ENCODE measurements at places on chromosomes 5 and 9.

DNA sequence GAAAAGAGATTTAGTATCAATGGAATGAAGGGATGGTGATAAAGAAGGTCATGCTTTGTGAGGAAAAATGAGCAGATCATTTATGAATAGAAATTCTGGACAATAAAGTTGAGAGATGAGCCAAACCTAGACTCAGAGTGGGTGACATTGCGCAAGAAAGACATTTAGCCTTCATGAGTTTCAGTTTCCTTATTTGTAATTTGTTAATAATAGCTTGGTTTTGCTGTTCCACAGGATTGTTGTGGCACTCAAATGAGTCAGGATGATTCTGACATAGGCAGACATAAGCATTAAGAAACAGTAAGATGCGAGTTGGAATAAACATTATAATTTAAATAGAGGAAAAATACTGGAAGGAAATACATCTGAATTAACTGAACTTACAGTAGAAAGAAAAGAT is 34.8 kb downstream of the ITGA2 start:
- DNase-seq = no peak

DNA sequence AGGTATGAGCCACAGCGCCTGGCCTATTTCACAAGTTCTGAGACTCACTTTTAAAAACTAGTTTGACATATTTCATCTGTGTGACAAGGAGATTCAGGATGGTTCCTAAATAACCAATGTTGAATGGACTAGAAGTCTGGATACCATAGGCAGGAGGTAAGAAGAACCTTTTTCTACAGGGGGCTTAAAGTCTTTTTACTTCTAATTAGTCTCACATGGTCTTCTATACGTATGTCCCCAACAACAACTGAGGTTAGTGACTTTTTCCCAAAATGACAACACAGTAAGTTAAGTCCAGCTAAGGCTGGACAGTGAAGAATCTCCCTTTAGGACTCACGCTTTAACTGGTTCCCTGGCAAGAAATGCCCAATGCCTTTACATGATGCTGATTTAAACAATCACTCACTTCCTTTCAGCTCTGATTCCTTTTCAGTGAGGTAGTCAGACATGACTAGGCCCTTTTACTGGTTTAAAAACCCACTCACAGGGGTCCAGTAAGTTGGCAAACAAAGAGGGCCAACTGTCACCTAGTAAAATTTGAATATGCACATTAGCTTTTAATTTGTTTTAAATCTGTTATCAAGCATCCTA is 12.1 kb upstream of the HAUS6 start:
- no peak for DNase-seq

DNA sequence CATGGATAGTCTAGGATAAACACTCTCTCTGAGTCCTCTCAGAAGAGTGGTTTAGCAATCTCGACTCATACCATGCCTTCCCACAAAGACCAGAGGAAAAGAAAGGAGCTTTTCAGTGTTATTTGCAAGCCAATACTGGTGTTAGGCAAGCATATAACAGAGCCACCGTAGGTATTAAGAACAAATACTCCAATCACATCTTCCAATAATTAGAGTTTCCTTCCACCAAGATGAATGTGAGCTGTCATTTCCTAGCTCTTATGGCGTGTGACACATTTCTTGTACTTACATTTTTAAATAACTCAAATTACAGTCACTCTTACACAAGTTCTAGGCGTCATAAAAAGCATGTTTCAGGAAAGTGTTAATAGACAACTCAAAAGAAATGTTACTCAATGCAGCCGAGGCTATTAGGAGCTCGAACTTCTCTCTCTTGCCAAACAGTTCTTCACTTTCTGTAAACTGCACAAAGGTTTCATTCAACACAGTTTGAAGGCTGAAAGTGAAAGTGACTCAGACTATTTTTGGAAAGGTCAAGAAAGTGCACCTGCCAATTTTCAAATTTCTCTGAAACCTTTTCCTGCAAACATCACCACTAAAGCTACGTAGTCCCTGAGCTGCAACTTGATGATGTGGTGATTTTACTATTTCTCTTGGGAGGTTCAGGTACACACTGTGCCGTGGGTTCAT is 153.8 kb downstream of the AUH start:
- DNase-seq = no peak

DNA sequence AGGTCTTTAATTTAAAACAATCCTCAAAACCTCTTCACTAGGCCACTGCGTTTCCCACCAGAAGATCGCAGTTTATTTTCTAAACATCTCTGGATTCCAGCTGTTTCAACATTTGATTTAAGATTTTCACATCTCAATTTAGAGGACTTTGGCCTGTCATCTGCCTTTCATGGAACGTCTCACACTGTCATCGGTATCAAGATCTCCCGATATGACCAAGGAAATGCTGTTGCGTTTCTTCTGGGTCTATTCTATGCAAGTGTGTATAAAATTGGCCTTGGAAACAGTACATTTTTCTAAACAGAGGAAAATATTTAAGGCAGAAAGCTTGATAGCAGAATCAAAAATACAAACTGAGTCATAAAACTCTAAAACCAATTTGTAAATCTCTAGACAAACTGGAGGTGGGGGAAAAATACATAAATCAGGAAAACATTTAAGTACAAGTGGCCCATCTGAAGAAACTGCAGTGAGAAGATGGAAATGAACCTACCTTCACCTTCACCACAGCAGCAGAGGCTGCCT is 53.6 kb upstream of the SIMC1 start:
- no peak for DNase-seq

DNA sequence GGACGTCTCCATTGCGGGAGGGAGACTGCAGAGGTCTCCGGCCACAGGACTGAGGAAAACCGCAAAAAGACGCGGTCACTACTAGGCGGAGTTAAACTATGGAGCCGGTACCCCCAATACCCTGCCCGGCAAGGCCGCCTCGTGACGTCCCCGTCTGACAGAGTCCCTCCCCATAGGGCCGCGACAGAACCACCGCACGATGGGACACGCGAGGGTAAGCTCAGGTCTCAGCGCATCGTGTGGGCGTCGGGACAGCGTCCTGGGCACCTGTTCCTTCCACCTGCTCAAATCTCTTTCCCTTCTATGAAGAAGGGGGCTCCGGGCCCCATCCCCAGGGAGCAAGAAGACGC is 35.2 kb upstream of the GLDC start:
- no peak for DNase-seq

- no peak for DNase-seq
Measured at GRCh38 chr9:34507556-34507955, 15.2 kb downstream of the ENHO start.

DNA sequence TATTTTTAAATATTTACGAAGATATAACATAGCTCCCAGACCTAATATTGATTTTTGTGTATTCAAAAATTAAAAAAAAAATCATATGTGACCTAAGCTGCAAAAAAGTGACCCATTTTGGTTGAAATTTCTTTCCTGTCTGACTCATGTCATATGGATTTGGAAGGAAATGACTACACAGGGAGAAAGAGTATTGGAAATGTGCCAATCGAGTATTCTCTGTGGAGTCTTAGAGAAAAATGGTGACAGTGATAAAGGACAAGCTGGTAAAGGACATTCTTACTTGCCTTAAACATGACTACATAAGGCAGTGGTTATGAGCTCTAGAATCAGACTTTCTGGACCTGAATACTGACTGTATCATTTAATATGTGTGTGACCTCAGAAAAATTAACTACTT is 262.9 kb upstream of the PTPRD start:
- no peak for DNase-seq

GRCh38 chr9:129929496-129930125 is 94.4 kb downstream of the USP20 start:
- DNase-seq = no peak

DNA sequence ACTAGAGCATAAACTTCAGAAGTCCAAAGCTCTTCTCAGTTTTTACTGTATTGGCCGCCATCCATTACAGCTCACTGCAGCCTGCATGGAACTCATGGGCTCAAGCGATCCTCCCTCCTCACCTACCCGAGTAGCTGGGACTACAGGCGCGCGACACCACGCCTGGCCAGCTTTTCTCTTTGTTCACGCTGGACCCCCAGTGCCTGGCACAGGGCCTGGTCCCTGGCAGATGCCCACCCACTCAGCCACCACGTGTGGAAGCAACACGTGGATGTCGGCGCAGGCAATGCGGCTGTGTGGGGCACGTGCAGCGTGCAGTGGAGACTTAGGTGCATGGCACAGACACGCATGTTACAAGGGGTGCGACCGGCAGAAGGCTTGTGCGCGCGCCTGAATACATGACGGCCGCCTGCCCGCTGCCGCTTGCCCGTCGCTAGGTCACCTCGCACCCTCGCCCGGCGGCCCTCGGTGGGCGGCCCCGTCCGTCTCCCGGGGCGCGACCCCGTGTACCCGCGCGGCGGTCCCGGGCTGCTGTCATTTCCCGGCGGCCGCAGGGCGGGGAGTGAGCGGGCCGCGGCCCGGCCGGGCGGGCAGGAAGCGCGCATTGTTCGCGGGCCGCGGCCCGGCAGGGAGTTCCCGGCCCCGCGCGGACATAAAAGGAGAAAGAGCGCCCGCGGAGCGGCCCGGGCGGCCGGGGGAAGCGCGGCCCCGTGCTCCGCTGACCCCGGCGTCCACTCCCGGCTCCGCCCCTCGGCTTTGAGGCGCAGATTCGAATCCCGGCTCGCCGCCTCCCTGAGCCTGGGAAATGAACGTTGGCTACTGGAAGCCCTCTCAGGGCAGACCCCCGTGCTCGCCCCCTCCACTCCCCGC is 24.1 kb upstream of the PTGS1 start:
- DNase-seq = peak; percentile 48

GRCh38 chr9:6910032-6910431 is 152.3 kb downstream of the KDM4C start:
- no peak for DNase-seq

DNA sequence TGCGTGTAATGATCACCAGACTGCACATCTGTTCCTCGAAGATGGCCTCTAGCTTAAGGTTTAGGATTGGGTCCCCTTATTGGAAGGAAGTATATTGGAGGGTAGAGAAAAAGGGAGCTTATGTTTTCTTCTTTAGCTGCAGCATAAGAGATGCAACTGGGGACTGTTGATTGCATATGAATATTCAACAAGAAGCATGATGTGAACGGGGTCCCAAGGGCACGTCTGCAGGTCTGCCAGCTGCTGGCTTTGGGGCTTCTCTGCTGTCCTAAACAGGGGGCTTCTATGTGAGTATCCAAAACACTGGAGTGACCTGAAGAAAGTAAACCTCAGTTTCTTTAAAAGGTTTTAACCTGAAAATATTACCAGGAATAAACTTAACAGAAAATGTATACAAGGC is 3.6 kb upstream of the BNIP1 start:
- no peak for DNase-seq

DNA sequence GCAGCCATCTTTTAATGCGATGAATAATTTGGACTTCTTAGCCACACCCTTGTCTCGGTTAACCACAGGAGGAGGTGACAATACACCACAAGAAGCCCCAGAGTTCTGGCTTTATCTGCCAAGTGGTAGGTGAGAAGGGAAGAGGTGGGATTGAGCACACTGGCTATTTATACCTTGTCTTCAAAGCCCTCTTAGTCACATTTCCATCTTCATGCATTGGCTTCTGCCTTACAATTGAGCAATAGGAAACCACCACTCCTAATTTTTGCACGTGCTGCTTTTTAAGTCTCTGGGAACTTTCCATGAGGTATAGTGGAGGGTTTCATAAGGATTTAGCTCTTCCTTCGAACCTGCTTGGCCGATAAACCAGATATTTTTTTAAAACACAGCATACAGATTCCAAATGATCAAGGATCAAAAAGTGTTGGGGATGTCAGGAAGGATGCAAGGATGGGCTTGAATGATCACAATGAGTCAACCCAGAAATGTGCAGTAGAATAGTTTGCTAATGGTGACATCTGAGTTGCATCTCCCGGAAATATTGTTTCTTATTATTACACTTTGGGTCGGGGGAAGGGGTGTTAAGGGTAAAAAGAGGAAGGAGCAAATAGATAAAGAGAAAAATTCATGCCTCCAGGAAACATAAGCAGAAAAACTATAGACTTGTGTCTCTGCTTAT is 25.5 kb downstream of the PLAC8L1 start:
- no peak for DNase-seq

- DNase-seq = no peak
Measured at GRCh38 chr5:179125789-179126505, 65.8 kb downstream of the ZNF354C start.

GRCh38 chr9:104108315-104108714 is 14.2 kb downstream of the SMC2 start:
- DNase-seq = no peak

DNA sequence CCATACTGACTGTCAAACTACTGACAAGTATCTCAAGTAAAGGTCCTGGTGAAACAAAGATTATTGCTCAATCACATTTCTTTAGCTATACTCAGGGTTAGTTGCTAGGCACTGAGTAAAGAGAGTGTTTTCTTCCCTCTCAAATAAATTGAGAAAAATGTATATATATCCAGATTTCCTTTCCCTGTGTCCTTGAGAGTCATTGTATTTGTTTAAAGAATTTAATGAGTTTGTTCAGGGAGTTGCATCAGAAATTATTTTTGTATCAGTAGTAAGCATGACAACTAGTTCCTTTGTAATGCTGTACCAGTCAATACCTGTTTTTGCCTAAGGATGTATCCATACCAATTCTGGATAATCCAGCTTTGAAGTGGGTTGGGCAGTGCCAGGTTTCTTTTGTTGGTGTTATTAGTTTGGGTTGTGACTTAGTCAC is 3.2 kb upstream of the ANKHD1 start:
- DNase-seq = no peak

- no peak for DNase-seq
Measured at GRCh38 chr5:97141539-97141938, 872 bp downstream of the LIX1 start.

- no peak for DNase-seq
Measured at GRCh38 chr5:41156739-41157138, 56.6 kb downstream of the C6 start.

- DNase-seq = no peak
Measured at GRCh38 chr9:19156805-19157204, 29.5 kb upstream of the PLIN2 start.

GRCh38 chr5:131109540-131110255 is 55.4 kb downstream of the HINT1 start:
- no peak for DNase-seq

DNA sequence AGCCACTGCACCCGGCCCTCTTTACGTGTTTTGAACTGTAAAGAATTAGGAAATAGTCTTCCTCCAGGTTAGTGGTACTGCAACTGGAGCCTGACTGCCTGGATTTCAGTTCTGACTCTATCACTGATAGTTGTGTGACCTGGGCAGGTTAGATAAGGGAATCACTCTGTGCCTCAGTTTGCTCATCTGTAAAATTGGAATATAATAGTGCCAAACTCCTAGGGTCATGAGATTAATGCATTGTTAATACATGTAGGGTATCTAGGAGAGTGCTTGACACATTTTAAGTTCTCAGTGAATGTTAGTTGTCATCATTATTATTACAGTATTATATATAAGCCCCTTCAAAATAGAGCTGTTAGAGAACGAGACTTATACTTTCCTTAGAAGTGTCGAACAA is 72.5 kb upstream of the FSD1L start:
- DNase-seq = no peak

All from left hindlimb (tissue), 1 donor.